ENCODE measurements at places on chromosomes 12 and 14. TPM values are rescaled to one million over a fixed set of nuclear protein-coding genes. Genes with fewer than 3 reads are reported as not detected.

The CD27 gene
- not detected for total RNA-seq

The MYF5 gene
- not detected for total RNA-seq

The CYP27B1 gene
- total RNA-seq, result 0.19 TPM

The PLEKHD1 gene
- not detected for total RNA-seq

The GPR132 gene
- total RNA-seq, result not detected

The AQP5 gene
- not detected for total RNA-seq

All from regular cardiac myocyte (primary cell).